ENCODE measurements at places on chromosomes 1 and 21.

GRCh38 chr1:150887018-150887417, at the start of gene CTXND2:
TSS of gene CTXND2 (plus strand) at chr1:150887136. CDS start at chr1:150912315, 25,179 bp downstream.
- no peak for DNase-seq

- no peak for DNase-seq
Observed at GRCh38 chr21:16378525-16378924, 648.7 kb downstream of the USP25 start.

DNA sequence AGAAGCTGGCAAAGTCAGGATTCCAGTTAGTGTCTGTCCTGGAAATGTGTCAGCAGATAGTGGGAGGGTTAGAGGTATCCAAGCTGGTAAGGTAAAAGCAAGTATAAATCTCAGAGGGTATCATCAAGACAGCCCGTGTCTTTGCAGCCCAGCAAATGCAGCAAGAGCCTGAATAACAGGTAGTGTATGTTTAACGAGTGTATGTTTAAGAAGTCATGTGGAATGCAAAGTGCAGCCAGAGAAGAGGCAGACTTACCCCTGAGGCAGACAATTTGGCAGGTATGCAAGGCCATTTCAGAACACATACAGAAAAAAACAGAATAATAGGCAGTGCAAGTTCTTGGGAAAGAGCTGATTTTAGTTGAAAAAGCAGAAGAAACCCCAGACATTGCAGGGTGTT, 411.0 kb upstream of the NEGR1 start:
- DNase-seq: no peak

DNA sequence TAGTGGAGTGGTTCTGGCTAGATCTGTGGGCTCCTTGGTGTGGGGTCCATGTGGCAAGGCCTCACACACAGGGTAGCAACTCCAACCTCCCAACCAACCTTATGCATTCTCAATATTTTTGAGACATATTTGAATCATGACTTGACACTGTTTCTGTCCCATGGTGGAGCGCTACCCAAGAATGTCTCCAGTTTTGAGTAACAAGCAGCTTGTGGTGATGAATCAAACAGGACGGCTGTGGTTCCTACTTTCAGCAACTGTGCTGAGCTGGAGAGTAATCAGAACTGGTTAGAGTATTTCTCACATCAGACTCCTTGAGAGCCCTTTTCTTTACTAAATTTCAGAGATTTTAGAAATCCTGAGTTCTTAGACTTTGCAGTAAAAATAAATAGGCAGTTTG, 3.1 kb downstream of the LCE3D start:
- no peak for DNase-seq

GRCh38 chr1:99672530-99673213, 26.8 kb downstream of the PALMD start:
- no peak for DNase-seq

DNA sequence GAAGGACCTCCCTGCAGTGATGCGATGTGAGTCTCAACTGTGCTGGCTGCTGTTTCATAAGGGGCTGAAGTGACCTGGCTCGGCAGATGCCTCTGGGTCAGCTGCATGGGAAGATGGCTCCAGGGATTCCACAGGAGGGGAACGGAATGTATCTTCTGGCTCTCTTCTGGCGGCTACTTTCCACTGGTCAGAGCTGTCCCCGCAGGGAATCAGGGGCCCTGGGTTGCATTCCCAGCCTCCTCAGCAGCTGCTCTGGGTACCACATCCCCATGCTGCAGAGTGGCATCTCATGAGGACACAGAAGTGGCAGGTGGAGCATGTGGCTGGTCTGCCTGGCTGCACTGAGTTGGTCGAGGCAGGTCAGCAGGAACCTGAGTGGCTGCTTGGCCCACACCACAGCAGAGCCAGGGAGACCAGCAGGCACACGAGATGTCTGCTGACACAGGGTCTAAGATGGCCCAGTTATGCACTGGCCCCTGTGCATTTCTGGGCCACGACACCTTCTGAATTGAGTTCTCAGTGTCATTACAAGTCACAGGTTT, 42.8 kb downstream of the POFUT2 start:
- no peak for DNase-seq

- DNase-seq: no peak
Observed at GRCh38 chr1:228900099-228900885, 165.0 kb downstream of the RHOU start.

DNA sequence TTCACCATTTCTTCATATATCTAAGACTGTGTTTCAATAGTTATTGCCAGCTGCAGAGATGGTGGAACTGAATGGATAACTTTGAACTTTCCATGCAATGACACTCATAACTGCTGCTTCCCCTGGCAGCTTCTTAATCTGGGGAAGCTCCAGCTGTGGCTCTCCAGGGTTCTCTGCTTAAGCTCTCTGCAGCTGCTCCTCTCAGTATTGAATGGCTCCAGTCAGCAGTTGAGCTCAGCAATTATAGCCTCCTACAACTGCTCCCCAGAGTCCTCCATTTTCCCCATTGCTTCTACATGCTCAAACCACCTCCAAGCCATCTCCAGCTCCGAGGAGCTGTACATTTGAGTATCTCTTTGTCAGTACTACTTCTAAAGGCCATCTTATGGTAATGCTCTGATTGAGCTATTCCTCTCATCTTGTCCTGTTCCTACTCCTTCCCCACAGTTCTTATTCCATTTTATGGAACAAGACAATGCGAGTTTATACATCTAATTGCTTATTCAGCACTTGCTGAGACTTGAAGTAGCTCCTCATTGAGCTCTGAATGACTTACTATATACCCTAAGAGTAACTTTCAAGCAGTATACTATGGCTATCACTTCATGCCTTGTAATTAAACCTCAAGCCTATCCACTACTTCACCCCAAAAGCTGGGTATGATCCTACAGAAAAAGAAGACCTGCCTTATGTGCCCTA, 362.4 kb downstream of the NEGR1 start:
- no peak for DNase-seq

GRCh38 chr1:63874278-63874880, 100.6 kb downstream of the ROR1 start:
- DNase-seq: no peak

GRCh38 chr1:239723776-239724367, 337.5 kb downstream of the CHRM3 start:
- no peak for DNase-seq

DNA sequence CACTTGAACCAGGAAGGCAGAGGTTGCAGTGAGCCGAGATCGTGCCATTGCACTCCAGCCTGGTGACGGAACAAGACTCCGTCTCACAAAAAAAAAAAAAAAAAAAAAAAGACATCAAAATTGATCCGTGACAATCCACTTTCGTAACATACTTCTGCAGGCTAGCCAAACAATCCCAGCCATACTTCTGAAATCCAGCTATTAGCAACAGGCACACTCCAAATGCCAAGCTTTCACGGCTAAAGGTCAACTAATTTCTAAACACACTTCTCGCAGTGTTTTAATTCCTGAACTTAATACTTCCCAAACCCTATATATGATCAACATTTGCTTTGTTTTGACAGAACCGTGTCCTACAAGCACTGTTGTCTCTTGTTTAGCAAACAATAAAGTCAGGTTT, 411.3 kb upstream of the RUNX1 start:
- DNase-seq: no peak

DNA sequence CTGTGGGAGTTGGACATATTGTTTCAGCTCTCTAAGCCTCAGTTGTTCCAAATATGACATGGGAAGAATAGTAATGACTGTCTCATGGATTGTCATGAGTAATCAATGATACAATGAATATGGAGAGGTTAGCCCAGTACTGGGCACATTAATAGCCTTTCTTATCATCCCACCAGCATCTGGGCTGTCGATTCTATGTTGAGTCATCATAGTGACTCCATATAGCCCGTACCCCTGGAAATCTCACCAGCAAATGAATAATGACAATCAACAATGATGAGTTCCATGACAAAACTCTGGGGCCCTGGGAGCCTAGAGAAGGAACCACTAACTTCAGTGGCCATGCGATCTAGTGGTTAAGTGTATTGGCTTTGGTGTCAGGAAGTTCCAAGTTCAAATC, 39.7 kb upstream of the GJB5 start:
- no peak for DNase-seq

- no peak for DNase-seq
Observed at GRCh38 chr1:179077396-179077795, 4.5 kb upstream of the TOR3A start.

DNA sequence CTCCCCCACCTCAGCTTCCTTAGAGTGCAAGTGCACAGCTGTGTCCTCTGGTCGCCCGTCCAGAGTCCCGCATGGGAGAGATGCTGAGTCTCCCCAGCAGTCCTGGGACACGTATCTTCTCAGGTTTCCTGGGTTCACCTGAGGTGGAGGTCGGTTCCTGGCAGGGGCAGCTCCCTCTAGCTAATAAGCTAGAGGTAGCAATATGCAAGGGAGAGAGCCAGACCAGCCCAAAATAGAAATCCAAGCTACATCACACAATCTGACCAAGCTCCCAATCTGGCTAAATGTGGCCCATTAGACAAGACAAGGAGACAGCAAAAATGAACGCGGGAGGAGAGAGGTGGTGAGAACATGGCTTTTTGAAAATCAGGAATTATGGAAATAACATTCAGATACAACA, 30.9 kb upstream of the CADM3 start:
- DNase-seq: no peak

DNA sequence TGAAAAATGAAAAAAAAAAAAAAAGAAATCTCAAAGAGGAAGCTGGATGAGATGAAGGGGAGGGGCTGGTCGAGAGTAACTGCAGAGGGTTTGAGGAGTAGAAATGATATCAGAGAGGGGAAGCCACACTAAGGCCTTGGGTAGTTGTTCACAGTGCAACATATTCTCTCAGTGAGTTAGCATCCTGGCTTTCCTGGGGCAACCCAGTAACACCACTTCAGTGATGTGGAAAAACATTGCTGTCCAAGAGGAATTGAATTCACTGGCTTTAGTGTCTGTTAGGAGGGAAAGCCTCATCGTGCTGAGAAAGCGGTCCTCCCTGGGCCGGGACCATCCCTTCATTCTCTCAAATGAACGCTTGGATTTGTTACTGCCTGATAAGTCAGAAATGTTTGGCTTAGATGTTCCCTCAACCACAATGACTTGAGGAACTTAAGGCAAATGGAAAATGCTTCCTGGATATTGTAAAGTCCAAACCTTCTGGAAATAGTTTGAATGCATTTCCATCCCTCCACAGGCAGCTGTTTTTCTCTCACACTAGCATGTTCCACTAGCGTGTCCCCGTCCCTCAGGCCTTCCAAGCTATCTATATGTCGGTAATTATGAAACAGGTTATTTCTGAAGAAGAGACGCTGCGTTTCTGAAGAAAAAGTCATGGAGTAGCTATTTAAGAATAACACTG, 12.2 kb downstream of the TGFB2 start:
- DNase-seq: no peak

DNA sequence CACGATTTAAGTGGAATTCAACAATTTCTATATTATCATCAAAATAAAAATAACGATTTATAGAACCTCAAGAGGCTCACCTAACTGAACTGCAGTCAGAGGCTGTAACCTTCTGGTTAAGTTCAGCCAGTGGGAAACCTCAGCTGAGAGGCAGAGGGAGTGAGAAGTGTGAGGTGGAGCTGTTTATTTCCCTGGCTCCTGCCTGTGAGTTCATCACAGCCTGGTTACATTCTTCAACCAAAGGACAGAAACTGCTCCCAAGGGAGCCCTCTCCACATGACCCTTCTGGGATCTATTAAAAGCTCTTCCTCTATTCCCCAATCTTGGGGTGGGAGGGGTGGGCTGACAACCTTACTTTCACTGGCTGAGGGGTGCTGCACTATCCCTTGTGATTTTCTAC, 22.2 kb downstream of the DYNLT5 start:
- no peak for DNase-seq

DNA sequence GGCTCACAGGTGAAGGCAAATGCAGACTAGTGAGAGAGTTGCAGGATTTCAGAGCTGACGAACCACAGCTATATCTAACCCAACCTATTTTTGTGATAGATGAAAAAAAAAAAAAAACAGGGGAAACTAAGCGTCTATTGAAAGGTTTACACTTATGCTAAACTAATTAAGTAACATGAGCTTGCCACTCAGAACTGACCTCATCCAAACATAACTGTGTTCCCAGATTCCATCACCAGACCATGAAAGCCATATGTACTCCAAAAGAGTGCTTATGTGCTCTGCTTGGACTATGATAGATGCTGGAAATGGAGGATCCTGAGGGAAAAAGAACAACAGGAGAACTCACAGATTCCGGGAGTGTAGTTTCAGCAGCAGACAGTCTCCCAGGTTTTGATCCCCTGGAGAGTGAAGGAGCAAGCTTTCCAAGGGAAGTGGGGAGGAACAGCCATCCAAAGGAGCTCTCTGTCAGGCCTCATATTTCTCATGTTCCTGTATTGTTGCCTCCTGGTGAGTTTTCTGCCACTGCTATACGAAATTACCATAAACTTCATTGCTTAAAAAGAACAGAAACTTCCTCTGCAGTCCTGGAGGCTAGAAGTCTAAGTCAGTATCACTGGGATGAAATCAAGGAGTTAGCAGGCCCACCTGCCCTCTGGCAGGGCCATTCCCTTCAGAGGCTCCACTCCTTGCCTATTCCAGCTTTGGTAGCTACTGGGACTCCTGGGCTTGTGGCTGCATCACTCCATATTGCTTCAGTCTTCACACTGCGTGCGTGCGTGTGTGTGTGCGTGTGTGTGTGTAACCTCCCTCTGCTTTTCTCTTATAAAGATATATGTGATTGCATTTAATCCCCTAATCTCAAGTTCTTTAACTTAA, 38.1 kb downstream of the NIBAN1 start:
- no peak for DNase-seq

- no peak for DNase-seq
Observed at GRCh38 chr1:55049914-55050278, 10.5 kb downstream of the PCSK9 start.

DNA sequence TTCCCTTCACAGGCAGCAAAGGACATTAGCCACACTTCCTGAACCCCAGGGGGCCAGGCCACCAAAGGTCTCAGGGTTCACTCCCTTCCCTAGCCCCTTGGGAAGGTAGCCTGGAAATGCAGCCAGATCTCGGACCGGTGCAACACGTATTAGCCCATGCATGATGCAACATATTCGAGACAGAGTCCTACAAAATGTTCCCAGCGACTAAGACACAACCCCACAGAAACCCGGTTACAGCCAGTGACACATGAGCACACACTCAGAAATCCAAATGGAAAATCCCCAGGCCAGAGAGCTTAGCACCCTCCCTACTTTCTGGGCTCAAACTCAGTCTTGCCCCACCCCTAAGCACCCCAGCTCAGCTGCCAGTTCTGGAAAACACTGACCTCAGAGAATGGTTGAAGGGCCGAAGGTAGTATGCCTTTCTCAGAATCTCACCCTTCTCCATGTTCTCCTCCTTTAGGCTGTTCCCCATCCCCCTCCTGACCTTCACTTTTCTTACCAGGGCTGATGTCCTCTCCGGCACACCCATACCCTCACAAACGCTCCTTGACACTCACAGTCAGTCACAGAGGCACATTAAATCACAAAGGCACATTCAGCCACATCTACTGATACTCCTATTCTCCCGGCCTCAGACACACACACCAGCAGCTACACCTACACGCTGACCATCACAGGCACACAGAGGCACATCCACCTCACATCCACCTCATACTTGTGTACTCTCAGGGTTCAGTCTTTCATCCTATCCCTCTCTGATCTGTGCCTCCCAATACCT, at the start of gene TSPAN1:
Gene TSPAN1, plus strand, starts transcription at position 640 of the 784 bp plus-strand sequence. CDS start 6,021 bp downstream, outside the sequence.
- no peak for DNase-seq
